ENCODE measurements at places on chromosomes 1 and 21.

GRCh38 chr1:4741876-4742423, 87.5 kb downstream of the AJAP1 start:
- no peak for DNase-seq

DNA sequence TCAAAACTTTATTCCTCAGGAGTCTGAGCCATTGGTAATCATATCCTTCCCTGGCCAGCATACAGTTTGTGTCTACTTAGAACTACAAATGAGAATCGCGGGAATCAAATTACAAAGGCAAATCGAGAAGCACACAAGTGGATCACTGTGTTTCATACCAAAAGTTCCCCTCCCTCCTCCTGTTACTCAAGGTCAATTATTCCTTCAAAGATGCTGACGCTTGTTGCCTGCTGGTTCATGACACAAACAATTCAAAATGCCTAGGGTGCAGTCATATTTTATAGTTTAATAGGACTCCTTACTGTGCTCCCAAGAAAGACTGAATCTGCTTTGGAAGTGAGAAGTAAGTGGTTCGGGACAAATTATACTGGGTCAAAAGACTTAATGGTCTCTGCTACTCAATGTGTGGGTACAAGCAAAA, 93.0 kb upstream of the PBX1 start:
- DNase-seq = no peak

- DNase-seq = no peak
Observed at GRCh38 chr1:11704194-11704529, 12.7 kb downstream of the DRAXIN start.

DNA sequence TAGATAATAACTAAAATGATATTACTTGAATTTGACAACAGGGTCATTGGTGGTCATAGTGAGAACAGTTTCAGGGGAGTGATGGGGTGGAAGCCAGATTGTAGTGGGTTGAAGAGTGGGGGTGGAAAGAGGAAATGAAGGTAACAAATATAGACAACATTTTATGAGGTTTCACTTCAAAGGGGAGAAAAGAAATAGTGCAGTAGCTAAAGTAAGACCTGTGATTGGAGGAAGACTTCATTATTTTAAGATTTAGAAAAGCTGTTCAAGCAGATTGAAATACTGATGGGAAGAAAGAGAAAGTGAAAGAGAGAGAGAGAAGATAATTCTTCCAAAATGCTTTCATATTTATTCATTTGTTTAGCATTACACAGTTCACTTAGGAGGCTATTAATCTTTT, 52.0 kb upstream of the KCNA3 start:
- DNase-seq = no peak

GRCh38 chr1:84870591-84870990, 22.4 kb downstream of the LPAR3 start:
- DNase-seq = no peak

DNA sequence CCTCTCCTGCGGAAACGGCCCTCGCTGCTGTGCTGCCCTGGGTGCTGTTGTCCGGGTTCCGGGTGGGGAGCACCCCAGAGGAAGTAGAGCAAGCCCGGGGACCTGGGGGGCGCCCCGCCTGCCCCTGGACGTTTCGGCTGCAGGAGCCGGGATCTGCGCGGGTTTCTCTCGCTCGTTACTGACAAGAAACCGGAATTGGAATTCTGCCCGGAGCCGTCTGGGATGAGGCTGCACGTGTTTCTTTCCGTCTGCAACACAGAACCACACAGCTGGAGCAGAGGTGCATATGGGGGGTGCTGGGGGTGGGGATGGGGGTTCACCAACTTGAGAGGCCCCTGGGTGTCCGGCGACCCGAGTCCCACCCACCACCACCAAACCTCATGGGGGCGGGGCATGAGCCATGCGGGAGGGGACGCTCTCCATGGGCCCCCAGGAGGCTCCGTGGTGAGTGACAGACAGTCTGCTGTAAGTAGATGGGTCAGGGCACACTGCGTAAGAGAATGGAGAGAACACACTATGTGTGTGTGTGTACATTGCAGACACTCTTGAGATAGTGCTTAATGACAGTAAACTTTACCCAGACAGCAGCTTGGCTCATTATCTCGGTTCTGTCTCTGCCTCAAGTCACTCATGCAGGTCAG, 261.4 kb upstream of the C1orf174 start:
- DNase-seq = no peak

DNA sequence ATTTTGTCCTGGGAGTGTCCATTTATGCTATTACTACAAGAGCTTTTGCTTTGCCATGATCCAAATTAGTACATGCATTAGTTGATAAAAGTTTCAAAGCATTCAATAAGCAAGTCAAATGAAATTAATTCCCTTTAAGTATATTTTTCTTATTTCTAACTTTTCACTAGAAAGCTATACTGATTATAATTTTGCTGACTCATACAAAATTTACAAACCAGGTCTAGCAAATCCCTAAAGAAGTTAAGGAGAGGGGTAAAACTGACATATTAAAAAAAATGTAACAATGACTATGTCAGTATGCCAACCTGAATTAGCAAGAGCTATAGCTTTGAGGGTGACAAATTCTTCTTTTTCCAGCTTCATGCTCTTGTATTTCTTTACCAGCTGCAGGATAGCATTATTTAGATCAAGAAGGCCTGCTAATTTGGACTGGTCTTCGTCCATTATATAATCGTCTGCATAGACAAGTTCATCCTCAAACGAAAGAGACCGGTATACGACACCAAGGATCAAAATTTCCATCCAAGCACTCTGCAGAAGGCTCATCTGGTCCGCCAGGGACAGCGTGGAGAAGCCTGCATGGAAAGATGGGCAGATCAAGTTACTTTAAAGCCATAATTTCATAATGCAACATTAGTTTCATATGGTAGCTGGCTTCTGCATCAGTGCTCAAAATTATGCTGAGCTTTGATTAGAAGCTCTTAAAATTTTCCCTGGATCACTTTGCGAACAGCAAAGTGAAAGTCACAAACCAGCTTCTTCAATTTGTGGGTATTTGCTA, 95.8 kb upstream of the USH2A start:
- DNase-seq = no peak

DNA sequence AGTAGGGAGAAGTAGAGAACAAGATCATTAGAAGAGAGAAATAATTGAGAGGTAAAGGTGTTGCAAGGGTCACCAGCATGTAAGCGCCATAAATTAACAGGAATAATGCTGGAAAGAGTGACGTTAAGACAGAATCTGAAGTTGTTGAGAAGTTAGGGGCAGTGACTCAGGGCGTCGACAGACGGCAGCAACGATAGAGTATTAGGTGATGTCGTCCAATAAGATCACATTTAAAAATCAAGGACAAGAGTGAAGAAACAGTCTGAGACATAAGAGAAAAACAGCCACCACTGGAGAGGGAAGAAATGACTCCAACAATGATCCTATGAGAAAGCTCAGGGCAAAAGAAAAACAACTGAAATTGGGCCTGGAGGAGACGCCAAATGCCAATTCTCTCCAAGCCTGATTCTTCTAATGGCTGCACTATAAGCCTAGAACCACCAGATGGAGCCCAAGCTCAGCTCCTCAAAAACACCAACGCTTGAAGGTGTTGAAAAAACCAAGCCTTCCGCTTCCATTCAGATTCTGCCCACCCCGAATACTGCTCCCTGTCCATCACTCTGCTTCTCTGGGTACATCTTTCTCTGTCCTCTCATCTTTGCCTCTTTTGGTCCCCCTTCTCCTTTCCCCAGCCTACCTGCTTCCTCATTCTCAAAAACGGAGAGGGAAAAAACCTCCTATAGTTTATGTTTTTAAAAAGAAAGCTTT, 70.0 kb downstream of the LUZP1 start:
- DNase-seq = peak; percentile 83

GRCh38 chr1:200892546-200892945, 2.2 kb upstream of the INAVA start:
- DNase-seq = no peak

GRCh38 chr1:147748676-147749350, 11.6 kb downstream of the GJA5 start:
- DNase-seq = no peak

GRCh38 chr1:40701684-40702083, 10.2 kb downstream of the NFYC start:
- DNase-seq = no peak

- DNase-seq = no peak
Observed at GRCh38 chr1:167084757-167085156, 5.4 kb downstream of the GPA33 start.

GRCh38 chr1:196546272-196547111, 61.7 kb downstream of the KCNT2 start:
- DNase-seq = no peak

- no peak for DNase-seq
Observed at GRCh38 chr1:113855630-113856400, 15.7 kb downstream of the PTPN22 start.

DNA sequence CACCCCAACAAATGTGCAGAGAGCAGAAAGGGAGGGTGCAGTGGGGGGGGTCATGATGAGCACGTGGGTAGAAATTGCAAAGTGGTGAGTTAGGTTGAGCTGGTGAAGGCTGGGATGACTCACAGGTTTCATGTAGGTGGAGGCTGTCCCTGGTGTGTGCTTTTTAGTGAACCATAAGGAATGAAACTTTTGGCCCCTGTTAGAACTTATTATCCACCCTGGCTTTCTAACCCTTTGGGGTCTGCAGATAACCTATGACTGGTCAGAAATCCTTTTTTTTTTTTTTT, 46.9 kb downstream of the DOP1B start:
- no peak for DNase-seq

DNA sequence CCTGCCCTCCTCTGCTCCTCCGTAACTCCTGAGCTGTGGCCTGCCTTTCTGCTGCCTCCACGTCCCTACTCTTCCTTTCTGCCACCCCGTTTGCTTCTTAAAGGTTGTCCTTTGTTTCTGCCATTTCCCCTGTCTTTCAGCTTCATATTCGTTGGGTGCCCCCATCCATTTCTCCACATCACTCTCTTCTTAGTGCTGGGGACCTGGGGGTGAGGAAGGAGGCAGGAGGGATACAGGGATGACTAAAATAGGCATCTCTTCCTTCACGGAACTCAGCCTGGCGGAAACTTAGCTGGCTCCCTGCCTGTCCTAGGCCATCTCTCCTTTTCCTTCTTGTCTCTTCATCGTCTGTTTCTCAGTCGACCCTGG, 67.0 kb upstream of the CD1D start:
- DNase-seq = no peak

GRCh38 chr1:79811173-79811572, 804.6 kb upstream of the ADGRL4 start:
- no peak for DNase-seq

DNA sequence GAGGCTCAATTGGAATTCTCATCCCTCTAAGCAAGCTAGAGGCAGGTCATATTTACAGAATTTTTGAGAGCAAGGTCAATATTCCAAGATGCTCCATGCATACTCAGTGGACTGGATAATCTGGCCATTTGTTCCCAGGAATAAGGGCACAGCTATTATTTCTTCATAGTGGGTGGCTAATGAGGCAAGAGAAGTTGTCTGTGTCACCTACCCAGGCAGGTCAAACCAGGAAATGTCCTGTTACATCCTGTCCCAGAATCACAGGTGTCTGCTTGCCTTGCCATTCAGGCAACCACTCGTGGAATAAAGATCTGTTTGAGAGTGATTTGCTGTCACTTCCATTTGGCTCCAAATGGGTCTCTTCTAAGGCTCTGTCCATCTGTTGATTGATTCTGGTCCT, 85.2 kb upstream of the ZP4 start:
- no peak for DNase-seq

- peak; percentile 68 for DNase-seq
Observed at GRCh38 chr1:202343652-202344349, 2.1 kb upstream of the UBE2T start.

DNA sequence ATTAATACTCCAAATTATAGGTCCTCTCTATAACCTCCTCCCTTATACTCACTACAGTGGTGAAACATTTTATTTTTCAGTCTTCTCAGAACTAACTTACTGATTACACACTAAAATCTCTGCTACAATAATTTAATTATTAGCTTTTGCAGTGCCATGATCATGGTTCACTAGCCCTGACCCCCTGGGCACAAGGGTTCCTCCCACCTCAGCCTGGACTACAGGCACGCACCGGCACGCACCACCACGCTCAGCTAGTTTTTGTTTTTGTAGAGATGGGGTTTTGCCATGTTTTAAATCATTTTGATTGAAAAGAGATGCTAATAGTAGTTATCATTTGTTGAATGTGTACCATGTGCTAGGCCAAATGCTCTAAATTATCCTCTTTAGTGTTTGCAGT, 6.3 kb downstream of the PATJ start:
- no peak for DNase-seq

DNA sequence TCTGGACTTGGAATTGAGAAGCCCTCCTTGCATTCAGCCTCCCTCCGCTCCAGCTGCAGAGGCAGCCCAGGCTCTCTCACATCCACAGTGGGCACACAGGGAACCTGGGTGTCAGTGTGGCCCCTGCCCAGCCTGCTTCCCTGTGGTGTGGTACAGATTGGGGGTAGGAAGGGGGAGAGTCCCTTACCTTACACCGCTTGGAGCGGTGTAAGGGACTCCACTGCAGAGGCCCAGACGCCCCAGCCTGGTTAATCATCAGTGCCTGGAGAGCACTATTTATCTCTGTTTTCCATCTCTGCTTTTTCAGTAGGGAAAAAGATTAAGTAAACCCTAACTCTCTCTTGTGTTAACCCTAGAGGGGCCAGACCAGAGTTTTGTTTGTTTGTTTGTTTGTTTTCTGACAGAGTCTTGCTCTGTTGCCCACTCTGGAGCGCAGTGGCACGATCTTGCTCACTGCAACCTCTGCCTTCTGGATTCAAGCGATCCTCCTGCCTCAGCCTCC, 803 bp upstream of the RHBG start:
- DNase-seq = no peak

DNA sequence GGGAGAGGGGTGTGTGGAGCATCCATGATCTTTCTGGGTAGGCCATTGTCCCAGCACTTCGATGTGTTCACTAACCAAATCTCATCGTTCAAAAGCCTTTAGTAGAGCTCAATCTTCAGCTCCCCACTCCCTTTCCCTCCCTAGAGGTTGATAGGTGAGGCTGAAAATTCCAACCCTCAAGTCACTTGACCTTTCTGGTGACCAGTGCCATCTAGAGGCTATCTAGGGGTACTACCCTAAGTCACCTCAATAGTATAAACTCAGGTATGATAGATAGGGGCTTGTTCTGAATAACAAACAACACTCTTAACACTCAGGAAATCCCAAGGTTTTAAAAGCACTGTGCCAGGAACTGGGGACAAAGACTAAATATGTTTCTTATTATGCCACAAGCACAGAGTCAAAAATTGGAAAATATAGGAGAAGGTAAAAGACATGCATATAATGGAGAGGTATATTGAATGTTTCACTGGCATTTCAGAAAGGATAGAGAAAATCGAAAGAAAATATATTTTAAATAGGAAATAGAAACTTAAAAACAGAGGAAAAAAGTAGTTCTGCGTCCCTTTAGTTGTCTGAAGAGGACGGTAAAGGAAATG, 42.9 kb upstream of the CD53 start:
- DNase-seq = peak; percentile 45

GRCh38 chr21:39923476-39923875, 56.2 kb downstream of the PCP4 start:
- no peak for DNase-seq

GRCh38 chr1:16294219-16295212, 57.5 kb upstream of the CPLANE2 start:
- no peak for DNase-seq

DNA sequence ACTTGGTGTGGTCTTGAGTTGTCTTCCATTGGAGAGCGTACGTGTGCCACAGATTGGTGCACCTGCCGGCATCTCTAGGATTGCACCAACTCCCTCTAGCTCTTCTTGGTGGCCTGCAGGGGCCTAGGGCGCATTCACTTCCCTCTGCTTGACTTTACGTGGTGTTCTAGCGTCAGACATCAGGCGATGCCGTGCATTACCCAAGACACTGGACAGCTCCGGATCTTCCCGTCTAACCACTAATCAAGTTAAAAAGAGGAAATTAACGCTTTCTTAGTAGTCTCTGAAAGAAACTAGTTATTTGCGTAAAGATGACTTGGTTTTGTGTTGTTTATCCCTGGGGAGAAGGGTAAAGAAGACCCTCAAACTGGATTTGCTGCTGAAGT, 510 bp upstream of the IL10RB start:
- DNase-seq = no peak
